ENCODE measurements at places on chromosomes 4 and X. TPM values are rescaled to one million over a fixed set of nuclear protein-coding genes. Genes with fewer than 3 reads are reported as not detected.

The PPARGC1A gene
- total RNA-seq: not detected

The IL2 gene
- not detected for total RNA-seq

DNA sequence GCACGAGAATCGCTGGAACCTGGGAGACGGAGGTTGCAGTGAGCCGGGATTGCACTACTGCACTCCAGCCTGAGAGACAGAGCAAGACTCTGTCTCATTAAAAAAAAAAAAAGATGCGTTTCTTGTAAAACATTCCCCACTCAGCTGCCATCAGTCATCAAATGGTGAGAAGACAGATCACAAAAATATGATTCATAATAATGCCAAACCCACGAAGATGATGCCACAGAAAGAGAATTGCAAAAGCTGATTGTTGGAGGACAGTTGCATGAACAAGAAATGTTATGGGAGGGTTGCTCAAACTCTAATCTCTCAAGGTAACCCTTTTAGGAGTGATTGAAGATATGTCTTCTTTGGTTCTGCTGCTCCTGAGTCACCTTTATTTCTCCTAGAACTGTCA is 21.4 kb upstream of the SMIM14 start:
- no peaks in the 10 kb centered on the region for H3K4me1 ChIP-seq
- no peak overlapping the region for H3K4me3 ChIP-seq
- DNase-seq: no peak
- no peaks in the 10 kb centered on the region for H3K27me3 ChIP-seq

- H3K4me1 ChIP-seq: peaks cover 17% of the 10 kb centered on the region
- H3K4me3 ChIP-seq: no peak overlapping the region
- H3K27ac ChIP-seq: peak overlapping the region; percentile 78
- no peaks in the 10 kb centered on the region for H3K27me3 ChIP-seq
- DNase-seq: peak; percentile 96
Measured at GRCh38 chrX:134718105-134718965, 60.1 kb upstream of the PLAC1 start.

- H3K4me3 ChIP-seq: no peak overlapping the region
- DNase-seq: no peak
- no peaks in the 10 kb centered on the region for H3K36me3 ChIP-seq
- H3K27ac ChIP-seq: no peak overlapping the region
- H3K4me1 ChIP-seq: no peaks in the 10 kb centered on the region
Measured at GRCh38 chr4:18850867-18851266, 829.3 kb upstream of the LCORL start.

The SPANXN3 gene
- total RNA-seq: not detected

DNA sequence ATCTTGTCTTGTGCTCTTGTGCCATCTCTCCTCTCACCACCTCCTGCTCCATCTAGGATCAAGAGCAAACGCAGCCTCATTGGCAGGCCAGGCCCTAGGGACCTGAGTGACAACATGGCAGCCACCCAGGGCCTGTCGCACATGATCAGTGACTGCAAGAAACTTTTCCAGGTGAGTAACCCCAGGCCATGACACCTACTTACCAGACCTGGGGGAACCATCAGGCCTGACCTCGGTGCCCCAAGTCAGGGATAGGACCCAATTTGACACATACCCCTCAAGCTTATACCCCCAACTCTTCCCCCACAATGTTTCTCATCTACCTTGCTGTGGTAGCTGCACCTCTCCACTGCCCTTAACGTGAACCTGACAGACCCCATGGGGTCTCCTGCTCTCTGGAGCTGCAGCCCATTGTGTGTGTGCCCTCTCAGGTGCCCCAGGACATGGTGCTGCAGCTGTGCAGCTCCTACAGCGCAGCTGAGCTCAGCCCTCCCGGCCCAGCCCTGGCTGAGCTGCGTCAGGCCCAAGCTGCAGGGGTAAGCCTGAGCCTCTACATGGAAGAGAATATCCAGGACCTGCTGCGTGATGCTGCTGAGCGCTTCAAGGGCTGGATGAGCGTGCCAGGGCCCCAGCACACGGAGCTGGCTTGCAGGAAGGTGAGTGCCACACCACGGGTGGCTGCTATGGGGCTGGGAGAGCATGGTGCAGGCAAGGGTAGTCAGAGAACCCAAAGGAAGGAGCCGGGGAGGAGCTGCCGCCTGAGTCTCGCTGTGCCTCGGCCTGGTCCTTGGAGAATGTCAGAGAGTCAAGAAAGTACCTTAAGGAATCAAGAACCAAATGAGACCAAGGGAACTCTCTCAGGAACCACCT is 74.8 kb downstream of the STARD8 start:
- H3K4me1 ChIP-seq: no peaks in the 10 kb centered on the region
- no peak overlapping the region for H3K4me3 ChIP-seq
- H3K36me3 ChIP-seq: no peaks in the 10 kb centered on the region

- no peaks in the 10 kb centered on the region for H3K27me3 ChIP-seq
- H3K27ac ChIP-seq: peak overlapping the region; percentile 58
- H3K36me3 ChIP-seq: peaks cover 4% of the 10 kb centered on the region
- H3K4me3 ChIP-seq: peak overlapping the region; percentile 96
- no peaks in the 10 kb centered on the region for H3K4me1 ChIP-seq
Measured at GRCh38 chrX:85004255-85004654, 578 bp downstream of the APOOL start.

GRCh38 chr4:57110640-57111511 is 691 bp upstream of the IGFBP7 start:
- no peak for DNase-seq
- H3K27ac ChIP-seq: no peak overlapping the region
- no peaks in the 10 kb centered on the region for H3K36me3 ChIP-seq
- peak overlapping the region; percentile 40 for H3K4me3 ChIP-seq
- H3K4me1 ChIP-seq: no peaks in the 10 kb centered on the region
- peaks cover 16% of the 10 kb centered on the region for H3K27me3 ChIP-seq

GRCh38 chrX:109344678-109345077 is 137.2 kb downstream of the GUCY2F start:
- no peak overlapping the region for H3K27ac ChIP-seq
- H3K4me1 ChIP-seq: no peaks in the 10 kb centered on the region
- H3K4me3 ChIP-seq: no peak overlapping the region
- H3K27me3 ChIP-seq: no peaks in the 10 kb centered on the region
- no peak for DNase-seq

The RTL5 gene
- 0.23 TPM for total RNA-seq

- no peaks in the 10 kb centered on the region for H3K4me1 ChIP-seq
- no peak overlapping the region for H3K27ac ChIP-seq
- H3K36me3 ChIP-seq: no peaks in the 10 kb centered on the region
- no peak overlapping the region for H3K4me3 ChIP-seq
- H3K27me3 ChIP-seq: peaks cover 4% of the 10 kb centered on the region
Measured at GRCh38 chrX:103774070-103774642, 2.5 kb upstream of the PLP1 start.

The COL4A6 gene
- 3.5 TPM for total RNA-seq

DNA sequence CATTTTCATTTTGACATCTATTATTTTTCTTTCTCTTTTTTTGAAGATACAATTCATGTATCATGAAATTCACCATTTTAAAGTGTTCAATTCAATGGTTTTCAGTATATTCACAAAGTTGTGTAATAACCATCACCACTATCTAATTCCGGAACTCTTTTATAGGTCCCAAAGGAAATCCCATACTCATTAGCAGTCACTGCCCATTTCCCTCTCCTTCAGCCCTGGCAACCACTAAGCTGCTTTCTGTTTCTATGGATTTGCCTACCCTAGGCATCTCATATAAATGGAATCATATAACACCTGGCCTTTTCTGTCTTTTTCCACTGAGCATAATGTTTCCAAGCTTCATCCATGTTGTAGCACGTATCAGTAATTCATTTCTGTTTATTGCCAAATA is 3.2 kb upstream of the FGF2 start:
- H3K27me3 ChIP-seq: no peaks in the 10 kb centered on the region
- H3K4me1 ChIP-seq: peaks cover 5% of the 10 kb centered on the region
- no peak overlapping the region for H3K4me3 ChIP-seq
- DNase-seq: no peak
- no peak overlapping the region for H3K27ac ChIP-seq

The AKAP4 gene
- not detected for total RNA-seq

The LUZP4 gene
- total RNA-seq: not detected

All from PC-3 (cell line).